ENCODE measurements at places on chromosomes 16 and 17.
A peak's percentile ranks its signal among the peaks of the same experiment; 100 is the strongest.

DNA sequence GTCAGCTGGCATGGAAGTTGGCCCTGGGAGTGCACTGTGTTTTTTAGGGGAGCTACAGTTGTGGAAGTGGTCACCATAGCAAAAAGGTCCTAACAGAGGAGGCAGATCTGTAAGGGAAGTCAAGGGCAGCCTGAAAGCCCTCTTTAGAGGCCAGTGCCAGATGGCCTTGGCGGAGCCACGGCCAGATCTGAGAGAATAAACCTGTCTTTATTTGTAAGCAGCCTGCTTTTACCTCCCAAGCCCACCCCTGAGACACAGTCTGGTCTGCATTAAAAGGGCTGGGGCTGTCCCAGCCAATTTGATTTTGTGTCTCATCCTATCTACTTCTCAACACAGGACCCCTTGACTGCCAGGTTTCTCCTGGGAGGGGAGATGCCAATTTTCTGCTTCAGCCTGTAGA, 51.0 kb upstream of the NOL11 start:
- no peak for DNase-seq

DNA sequence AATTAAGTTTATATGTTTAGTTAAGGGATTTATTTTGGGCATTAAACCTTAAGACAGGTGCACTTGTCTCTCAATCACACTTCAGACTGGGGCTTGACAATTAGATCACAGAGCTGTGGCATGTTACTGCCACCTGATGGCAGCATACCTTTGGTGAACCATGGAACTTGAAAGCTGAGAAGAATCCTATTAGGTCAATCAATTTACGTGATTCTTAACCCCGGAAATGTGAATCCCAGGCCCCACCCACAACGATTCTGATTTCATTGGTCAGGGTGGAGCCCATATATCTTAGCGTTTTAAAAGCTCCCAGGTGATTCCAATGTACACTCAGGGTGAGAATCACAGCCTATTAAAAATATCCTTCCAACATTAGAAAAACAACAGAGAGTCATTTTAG, 91.0 kb downstream of the GSG1L start:
- DNase-seq = no peak

DNA sequence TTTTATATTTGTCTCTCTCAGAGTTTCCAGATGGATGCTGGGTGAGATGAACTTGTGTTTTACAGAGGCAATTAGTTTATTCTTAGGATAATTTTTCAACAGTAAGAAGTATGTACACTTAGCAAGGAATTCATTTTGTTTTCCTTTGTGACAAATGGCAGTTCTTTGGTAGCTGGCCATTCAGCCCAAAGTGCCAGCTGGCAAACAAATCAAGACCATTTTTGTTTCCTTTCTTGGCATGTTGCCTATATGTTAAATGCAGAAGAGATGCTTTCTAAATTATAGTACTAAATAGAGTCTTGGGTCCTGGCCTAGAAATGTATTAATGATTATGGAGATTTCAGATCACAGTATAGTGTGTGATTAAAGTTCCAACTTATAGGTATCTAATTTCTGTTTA, 337.1 kb downstream of the CNTNAP4 start:
- DNase-seq = no peak

DNA sequence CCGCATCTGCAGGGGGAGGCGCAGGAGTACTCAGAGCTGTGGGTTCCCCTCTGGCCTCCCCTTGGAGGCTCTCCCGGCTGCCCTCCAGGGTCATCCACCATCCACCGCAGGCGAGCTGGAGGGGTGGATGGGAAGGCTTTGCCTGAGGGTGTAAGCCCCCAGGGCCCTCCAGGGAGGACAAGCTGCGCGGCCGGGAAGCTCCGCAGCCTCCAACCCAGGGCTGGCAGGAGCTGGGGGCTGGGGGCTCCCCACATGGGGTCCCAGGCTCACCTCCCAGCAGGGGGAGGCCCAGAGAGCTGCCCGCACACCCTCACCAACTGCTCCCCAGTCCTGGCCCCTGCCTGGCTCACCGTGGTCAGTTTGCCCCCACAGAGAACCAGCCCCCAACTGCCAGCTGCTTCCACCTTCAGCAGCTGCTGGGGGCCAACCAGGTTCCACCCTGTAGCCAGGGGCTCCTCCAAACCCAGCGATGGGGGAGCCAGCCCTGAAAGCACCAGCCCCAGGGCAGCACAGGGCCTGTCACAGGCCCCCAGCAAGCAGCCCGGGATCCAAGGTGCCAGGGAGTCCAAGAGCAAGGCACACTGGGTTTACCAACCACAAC, 19.8 kb upstream of the CHMP6 start:
- no peak for DNase-seq

DNA sequence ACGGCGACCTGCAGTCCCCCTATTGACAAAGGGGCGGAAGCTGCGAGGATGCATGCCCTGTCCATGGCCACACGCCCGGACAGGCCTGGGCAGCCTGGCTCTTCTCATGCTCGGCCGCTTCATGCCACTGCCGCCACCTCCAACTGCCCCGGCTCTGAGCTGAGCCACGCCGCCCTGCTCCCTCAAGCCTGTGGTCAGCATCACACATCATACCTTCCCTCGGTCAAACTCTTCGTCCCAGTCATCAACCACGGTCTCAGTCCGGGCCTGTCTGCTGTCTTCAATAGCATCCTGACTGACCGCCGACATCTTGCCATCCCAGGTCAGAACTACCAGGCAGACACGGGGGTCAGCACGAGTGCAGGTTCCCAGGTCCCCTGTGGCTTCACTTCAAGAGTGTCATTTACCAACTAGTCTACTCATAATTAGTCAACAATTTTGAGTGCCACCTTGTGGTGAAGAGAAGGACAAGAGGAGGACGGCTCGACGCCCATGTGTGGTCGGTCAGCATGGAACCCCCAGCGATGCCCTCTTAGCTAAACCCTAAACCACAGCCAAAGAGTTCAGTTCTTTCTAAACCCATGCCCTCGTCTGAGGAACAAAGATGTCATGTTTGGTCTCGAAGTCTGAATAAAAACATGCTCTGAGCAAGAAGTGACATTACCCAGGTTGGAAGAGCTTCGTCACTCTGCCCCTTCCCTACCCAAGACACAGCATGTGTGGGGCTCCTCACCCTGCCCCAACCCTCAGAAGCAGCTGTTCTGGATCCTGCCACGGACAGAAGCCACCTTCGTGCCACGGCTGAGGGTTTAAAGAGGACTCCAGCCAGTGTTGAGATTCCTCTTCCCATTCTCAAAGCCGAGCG, 16.9 kb upstream of the CYTH1 start:
- no peak for DNase-seq

GRCh38 chr17:41496803-41497484, 7.2 kb upstream of the KRT36 start:
- DNase-seq = peak; percentile 82

GRCh38 chr17:79706931-79707850, 23.6 kb upstream of the ENPP7 start:
- no peak for DNase-seq

- no peak for DNase-seq
These were observed 91.4 kb downstream of the GRIN2A start for GRCh38 chr16:10090816-10091215.

GRCh38 chr17:16121915-16122314, 93.4 kb downstream of the NCOR1 start:
- DNase-seq = no peak

GRCh38 chr16:83967838-83968305, at the start of gene NECAB2:
TSS of gene NECAB2 (plus strand) at chr16:83968244. CDS start at chr16:83968649, 405 bp downstream.
- DNase-seq = peak; percentile 80

DNA sequence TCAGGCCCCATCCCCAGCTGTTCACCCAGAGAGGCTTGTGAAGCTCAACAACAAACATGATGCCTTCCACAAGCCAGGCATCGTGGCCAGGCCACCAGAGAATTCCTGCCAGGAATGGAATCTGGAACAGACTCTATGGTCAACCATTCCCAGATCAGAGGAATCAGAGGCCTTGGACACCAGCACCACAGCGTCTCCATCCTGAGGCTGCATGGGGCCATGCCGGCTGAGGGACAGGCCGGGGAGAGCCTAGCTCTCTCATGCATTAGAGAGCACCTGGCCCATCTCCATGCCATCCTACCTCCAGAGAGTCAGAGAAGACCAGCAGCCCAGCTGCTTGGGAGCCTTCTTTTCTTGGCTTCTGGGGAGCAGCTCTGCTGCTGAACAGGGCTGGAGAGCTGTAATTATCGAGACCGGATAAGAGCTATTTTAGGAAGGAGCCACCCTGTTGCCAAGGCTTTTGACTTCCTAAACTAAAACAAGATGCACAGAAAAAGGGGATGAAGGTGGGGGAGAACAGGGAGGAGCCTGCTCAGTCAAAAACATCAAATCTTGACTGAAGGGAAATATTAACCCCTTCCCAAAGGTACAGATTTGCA, 24.5 kb upstream of the MTMR4 start:
- no peak for DNase-seq

- DNase-seq = no peak
These were observed 36.8 kb downstream of the CHD9 start for GRCh38 chr16:53091466-53092211.

DNA sequence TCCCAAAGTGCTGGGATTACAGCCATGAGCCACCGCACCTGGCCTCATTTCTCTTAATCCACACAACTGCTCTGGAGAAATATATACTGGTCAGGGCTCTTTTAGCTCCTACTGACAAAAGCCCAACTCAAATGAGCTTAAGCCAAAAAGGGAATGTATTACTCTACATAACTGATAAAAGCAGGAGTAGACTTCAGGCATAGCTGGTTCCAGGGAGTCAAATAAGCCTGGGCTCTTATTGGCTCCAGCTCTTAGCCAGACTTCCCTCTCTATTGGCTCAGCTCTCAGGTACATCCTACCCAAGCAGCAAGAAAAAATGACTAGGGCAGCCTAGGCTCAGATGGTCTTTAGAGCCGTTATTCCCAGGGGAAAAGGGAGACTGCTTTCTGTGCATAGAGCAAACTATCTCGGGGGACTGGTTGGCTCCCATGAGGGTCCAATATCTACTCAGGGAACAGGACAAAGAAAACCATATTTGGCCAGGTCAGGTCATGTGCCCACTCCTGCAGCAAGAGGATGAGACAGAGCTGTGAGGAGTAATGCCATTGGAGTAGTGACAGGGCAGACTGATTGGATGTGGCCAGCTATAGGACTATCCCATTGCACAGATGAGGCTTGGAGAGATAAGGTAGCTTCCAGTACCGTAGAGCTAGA, 21.2 kb downstream of the TBX2 start:
- no peak for DNase-seq

DNA sequence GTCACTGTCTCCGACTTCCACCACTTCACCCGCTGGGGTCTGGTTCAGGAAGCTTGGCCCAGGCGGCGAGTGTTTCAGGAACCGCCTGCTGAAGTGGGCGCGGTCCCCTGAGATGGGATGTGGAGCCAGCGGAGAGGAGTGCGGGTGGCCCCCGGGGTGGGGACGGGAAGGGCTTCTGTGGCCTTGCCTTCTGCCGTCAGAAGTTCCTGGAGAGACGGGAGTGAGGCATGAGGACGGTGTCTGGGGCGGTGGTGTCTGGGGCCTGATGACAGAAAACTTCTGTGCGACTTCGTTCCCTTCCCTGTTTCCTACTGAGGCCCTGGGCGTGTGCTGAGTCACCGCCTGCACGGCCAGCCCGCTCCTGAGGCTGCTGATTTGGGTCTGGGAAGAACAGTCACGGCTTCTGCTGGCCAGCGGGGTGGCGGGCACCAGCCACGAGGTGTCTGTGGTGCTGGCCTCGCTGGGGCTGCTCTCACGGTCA, 12.3 kb upstream of the NLRC3 start:
- DNase-seq = no peak

DNA sequence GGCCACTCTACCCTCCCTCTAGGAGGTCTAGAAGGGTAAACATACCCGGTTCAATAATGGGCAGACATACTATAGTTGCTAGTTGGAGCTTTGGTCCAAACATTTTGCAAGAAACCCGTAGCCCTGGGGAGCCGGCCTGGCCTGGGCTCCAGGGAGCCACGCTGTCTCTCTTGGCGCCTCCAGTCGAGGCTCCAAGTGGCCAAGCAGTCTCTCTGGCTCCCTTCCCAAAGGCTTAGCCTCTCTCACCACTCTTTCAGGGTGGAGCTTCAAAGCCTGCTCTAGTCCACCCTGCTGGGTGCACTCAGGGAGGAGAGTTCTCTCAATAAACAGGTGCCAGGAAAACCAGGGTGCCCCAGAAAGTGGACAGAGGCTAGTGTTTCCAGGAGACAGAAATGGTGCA, 32.2 kb downstream of the RCVRN start:
- DNase-seq = no peak

DNA sequence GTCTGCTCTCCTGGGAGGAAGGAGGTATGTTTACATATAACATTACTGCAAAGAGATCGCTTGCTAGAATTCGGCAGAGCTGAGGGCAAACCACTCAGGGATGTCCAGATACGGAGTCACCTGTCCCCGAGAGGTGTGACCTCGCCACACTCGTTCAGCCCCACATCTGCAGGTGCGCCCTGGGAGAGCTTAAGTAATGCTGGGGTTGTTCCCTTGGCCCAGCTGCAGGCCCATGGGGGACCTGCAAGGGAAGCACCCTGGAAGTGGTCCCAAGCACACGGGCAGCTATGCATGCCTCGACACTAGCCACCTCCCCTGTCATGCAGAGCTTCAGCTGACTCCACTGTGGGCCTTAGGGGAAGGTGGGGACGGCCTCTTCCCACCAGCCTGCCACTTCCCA, 22.2 kb downstream of the USP22 start:
- DNase-seq = no peak

GRCh38 chr16:1960665-1961630, 1.6 kb downstream of the NDUFB10 start:
- no peak for DNase-seq

GRCh38 chr17:56641894-56642293, 48.4 kb downstream of the NOG start:
- no peak for DNase-seq

DNA sequence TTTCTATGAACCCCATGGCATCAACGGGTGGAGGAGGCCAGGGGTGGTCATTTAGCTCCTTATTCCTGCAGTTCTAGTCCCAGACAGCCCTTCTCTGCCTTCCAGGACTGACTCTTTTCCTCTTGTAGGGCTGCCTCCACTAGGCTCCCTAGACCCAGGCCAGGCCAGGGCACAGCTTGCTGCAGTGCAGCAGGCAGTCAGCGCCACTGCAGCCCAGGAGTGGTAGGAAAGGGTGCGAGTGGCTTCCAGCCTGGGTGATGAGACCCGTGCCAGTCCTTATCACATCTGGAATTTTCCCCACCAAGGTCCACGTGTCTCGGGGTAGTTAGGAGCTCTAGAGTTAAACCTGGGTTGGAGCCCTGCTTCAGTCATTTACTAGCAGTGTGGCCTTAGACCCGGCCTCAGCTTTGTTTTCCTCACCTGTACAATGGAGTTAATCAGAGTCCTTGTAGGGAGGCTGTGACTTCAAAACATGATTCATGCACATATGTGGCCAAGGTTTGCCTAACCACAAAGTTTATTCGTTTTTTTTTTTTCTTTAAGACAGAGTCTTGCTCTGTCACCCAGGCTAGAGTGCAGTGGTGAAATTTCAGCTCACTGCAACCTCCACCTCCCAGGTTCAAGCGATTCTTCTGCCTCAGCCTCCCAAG, 4.7 kb downstream of the SLC5A11 start:
- no peak for DNase-seq

- DNase-seq = no peak
These were observed 37.9 kb upstream of the ABCA8 start for GRCh38 chr17:68993112-68993511.

- no peak for DNase-seq
These were observed 151.4 kb downstream of the KATNIP start for GRCh38 chr16:27701381-27701780.

Measured in ecto neural progenitor cell (in vitro differentiated cells).